Stimulated activated CD8-positive, alpha-beta memory T cell treated with anti-CD3 and anti-CD28 coated beads, Interleukin-7, amount 100 ng/mL, for 48 hours (primary cell): ENCODE measurements at places on chromosomes 12 and 14.

DNA sequence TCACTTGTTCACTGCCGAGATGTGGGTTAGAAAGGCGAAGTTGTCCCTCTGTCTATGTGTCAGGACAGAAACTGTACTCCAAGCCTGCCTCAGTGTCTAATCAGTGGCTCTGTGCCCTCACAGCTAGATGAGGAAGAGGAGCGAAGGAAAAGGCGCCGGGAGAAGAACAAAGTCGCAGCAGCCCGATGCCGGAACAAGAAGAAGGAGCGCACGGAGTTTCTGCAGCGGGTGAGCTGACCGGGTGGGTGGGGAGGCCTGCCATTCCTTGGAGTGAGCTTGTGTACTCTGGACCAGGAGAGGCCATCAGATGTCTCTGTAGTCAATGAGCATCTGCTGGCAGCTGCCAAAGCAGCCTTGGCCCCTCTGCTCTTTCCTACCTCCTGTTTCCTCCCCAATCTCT, 33.5 kb downstream of the JDP2 start:
- DNase-seq = no peak

DNA sequence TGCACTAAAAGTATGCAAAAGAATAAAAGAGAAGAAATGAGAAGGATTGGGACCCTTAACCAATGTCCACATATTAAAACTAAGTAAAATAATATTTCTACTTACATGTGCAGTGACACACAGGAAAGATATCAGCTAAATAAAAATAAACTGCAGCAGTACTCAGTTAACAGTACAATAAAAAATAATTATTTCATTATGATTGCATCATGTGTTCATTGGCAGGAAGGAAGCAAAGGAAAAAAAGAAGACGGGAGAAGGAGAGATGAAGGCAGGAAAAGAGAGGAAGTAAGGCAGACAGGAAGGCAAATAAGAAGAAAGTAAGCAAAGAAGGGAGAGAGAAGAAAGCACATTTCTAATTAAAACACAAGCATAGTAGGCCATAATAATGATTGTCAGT, 33.0 kb downstream of the RASSF9 start:
- no peak for DNase-seq

DNA sequence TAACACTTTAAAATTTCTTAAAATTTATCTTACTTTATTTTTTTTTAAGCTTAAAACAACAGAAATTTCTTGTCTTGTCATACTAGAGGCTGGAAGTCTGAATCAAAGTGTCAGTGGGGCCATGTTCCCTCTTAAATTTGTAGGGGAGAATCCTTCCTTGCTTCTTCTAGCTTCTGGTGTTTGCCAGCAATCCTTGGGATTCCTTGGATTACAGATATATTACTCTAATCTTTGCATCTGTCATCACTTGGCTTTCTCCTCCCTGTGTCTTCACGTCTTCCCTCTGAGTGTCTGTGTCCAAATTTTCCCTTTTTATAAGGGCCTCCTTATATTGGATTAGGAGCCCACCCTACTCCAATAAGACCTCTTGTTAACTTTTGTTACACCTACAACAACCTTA, 135.6 kb upstream of the PTPRB start:
- DNase-seq = no peak

DNA sequence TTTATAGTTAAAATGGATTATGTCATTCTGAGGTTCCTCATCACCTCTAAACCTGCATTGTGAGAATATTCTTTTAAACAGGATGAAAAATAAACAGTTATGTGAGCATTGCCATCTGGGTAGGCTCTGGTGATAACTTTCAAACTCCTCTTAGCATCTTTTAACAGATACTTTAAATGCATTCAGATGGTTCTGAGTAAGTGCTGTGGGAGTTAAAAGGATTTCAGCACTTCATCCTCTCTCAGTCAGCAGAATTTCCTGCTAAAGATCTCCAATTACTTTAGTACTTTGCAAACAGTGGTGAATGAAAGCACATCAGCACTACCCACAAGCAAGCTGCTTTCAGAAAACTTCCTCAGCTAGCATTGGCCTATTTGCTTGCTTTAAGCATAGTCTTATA, 59.3 kb upstream of the TMTC1 start:
- no peak for DNase-seq

DNA sequence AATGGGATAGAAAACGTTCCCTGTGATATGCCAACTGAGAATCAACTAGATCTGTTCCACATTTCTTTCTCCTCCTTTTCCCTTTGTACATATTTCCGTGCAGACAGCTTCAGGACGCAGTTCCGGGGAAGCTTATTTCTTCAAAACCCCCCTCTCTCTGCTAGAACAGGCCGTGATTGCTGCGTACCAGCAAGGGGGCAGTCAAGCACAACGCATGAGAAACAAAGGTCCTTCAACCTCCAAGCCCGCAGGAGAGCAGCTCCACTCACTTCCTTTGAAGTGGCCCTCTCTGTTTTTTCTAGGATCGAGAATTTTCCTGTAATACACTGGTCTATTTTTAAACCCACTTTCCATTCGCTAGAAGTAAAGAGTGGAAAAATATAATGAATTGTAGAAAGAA, 80.8 kb downstream of the ZNF664 start:
- no peak for DNase-seq

DNA sequence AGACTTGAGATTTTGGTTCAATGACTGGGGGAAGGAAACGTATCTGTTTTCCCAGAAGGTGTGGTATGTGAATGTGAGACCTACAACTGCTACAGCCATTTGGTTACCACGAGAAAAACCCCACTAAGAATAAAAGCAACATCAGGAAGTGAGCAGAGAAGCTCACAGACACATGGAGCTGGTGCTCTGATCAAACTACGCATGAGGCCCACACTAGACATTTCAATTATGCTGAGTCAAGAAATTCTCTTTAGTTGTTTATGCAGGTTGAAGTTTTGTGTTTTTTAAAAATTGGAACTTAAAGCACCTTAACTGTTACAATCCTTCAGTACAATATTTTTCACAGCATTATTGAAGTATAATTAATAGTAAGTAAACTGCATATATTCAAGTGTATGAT, 8.9 kb upstream of the SPTLC2 start:
- DNase-seq = no peak

DNA sequence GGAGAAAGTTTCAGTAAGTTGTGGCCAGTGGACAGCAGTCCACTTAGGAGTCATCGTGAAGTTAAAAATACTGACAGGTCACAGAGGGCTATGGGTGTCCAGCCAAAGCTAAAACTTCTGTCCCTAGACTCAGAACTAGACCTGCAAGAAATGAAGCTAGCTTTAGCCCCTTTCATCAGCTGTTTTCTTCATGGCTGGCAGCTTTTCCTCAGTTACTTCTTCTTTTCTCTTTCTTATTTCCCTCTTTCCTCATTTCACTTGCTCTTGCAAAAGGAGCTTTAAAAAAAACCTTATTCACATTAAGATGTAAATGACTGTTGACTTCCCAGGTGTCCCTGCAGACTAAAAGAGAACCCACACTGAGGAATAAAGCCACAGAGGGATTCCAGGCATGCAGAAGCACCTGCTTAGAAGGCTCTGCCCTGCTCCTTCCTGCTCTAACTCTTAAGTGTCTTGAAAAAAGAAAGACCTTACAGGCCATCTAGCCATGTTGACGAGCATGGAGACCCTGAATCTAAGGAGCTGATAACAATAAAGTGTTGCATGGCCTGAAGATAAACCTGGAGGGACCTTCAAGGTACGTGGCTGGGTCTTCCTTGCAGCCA, 69.7 kb upstream of the CCND2 start:
- DNase-seq = no peak

GRCh38 chr14:57345106-57345505, 45.3 kb upstream of the NAA30 start:
- DNase-seq = no peak

DNA sequence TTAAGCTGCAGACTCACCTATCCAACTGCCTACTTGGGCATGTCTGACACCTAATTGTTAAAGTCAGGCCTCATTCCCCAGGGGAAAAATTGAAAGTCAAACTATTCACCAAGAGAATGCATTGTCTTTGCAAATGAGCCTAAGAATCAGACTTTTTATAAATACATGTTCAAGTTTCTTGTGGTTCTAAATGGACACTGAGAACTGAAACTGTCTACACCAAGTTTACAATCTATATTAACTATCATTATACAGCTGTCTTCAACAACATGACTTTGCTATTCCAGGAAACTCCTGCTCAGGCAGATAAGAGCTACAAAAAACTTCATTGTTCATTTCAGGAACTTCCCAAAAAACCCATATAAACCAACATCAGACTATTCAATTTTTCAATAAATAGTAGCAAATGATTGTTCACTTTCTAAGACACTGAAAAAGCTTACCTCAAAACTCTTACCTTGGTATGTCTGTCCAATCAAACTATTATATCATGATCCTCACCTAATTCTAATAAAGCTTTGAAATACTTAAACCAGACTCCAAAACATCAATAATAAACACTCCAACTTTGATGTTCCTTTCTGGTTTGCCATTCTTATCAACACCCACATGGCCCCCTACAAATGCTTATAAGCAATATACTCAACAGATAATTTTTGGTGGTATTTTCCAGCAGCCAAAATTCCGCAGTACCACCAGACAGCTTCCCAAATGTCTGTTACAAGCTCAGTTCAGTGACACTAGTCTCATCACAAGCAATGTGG, 24.2 kb downstream of the CDK17 start:
- no peak for DNase-seq

- no peak for DNase-seq
These were observed 9.2 kb downstream of the CD69 start for GRCh38 chr12:9751204-9752144.

DNA sequence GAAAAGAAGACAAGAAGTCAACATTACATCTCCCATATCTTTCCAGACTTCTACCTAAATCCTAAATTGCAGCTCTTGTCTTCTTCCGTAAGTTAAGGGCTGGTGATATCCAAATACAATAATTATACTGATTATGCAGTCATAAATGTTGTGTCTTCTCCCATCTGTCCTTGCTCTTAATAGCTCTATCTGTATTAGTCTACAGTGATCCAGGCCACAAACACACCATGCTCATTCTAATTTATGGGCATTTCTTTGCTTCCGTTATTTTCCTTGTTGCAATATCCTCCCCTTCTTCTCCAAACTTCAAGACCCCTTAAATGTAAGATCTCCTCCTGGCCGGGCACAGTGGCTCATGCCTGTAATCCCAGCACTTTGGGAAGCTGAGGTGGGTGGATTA, 3.7 kb upstream of the MDP1 start:
- DNase-seq = no peak

DNA sequence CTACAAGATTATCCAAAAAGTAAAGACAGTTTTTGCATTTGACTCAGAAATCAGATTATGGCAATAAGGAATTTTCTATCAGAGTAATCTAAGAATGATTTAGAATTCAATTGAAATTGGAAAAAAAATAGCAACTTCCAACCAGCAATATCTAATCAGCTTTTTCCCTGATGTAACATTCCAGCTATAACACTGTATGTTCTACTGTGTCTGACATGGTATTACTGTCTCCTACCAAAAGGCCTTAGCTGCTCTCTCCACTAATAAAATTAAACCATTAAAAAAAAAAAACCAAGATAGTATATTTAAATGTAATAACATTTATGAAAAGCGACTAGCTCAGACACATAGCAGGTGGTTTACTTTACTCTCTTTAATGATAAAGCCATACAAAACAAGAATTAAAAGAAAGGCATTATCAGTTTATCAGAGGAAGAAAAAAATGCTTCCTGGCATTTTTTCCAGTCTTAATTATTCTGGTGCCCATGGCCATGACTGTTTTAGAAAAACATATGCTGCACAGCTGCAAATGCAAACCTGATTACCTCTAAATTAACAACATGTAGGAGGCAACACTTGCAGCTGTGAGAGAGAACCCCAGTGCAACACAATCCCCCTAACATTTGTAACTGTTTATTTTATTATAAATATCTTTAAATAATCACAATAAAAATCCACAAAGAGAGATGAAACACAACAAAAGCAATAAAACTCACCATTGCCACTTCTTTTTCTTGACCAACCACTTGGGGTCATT, 28.8 kb downstream of the PHLDA1 start:
- DNase-seq = no peak

- DNase-seq = no peak
These were observed 26.1 kb downstream of the FGD6 start for GRCh38 chr12:95191060-95191696.

DNA sequence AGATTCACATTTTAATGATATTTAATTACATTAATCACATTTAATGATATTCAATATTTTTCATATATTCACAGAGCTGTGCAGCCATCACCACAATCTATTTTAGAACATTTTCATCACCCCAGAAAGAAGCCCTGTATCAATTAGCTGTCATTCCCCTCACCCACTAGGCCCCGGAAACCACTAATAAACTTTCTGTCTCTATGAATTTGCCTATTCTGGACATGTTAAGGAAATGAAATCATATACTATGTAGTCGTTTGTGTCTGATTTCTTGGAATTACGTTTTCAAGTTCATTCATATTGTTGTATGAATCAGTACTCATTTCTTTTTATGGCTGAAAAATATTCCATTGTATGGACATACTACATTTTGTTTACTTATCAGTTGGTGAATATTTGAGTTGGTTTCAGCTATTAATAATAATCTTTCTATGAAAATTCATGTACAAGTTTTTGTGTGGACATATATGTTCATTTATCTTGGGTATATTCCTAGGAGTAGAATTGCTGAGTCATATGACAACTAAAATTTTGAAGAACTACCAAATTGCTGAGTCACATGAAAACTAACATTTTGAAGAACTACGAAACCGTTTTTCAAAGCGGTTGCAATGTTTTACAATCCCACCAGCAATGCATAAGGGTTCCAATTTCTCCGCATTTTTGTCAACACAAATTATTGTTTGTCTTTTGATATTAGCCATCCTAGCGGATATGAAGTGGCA, 11.7 kb upstream of the OTOGL start:
- DNase-seq = no peak

DNA sequence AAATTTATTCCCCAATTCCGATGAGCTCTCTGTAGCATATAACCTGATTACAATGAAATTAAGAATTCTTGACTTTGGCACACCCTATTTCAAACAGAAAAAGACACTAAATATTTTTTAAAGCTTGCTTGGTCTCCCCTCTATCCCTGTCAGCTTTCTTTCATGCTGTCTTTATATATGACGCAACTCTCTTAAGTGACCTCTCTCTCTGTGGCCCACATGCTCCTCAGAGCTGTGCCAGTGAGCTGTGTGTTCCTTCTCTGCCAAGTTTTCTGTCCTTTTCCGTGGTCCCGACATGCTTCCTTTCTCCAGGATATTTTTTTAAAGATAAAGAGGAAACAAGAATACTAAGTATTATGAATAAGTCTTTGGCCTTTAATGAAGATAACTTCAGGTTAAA, 484.0 kb downstream of the ETNK1 start:
- DNase-seq = no peak
